ENCODE measurements at places on chromosomes 12 and 14.
A peak's percentile ranks its signal among the peaks of the same experiment; 100 is the strongest.

- peak; percentile 32 for DNase-seq
Measured at GRCh38 chr12:93186131-93186530, 191.6 kb upstream of the NUDT4 start.

DNA sequence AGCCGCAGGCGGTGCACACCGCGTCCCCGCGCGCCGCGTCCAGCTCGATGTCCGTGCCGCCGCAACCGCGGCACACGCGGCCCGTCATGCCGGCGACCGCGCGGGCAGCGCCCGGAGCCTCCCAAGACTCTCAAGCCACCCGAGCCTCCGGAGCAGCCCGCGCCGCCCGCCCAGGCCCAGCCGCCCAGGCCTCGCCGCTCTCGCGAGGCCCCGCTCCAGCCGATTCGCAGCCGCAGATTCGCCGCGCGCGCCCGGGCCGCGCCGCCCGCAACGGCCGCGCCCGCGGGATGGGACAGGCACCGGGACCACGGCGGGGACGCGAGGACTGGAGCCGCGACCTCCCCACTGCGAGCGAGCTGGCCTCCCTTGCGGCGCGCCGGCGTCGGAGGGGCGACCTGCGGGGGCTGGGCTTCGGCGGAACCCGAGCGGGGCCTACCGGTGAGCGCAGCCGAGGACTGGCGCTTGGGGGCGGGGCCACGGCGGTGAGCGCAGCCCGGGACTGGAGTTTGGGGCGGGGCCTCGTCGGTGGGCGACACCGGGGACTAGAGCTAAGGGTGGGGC, at the start of gene BRF1:
TSS of gene BRF1 (minus strand) at position 460 of the 561 bp plus-strand sequence. CDS start at position 88, 372 bp downstream.
- DNase-seq: peak; percentile 66

DNA sequence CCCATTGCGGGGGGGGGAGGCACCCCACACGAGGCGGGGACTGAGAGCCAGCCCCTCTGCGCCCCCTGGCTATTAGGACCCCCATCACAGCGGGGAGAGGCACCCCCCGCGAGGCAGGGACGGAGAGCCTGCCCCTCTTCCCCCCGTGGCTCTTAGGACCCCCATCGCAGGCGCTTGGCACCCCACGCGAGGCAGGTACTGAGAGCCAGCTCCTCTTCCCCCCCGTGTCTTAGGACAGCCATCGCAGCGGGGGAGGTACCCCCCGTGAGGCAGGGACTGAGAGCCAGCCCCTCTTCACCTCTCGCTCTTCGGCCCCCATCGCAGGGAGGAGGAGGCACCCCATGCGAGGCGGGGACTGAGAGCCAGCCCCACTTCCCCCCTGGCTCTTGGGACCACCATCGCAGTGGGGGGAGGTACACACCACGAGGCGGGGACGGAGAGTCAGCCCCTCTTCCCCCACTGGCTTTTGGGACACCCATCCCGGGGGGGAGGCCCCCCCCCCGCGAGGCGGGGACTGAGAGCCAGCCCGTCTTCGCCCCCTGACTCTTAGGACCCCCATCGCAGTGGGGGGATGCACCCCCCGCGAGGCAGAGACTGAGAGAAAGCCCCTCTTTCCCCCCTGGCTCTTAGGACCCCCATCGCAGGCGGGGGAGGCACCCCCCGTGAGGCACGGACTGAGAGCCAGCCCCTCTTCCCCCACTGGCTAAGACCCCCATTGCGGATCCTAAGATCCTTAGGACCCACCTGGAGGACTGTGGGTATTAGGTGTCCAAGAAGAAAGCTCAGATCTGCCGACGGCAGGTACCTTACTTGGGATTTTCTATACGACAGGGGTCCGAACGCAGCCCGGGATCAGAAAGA, 198.6 kb upstream of the PZP start:
- DNase-seq: no peak

GRCh38 chr12:89962648-89963047, 254.0 kb upstream of the ATP2B1 start:
- DNase-seq: no peak

DNA sequence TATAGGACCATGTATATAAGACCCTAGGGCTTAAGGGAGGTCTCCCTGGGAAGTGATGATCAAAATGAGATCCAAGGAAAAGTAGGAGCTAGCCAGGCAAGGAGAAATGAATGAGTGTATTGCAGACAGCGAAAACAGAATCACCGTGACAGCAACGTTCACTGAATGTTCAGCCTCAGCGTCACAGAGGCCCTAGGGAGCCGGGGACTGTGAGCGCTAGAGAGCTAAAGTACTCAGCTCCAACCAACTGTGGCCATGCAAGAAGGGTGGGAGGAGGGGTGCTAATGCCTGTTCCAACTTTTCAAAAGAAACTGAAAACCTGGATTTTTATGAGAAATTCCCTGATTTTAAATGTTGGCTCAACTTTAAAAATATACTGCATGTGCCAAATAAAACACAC, 105.5 kb upstream of the CCND2 start:
- DNase-seq: no peak

GRCh38 chr12:126431767-126432166, 1366.5 kb downstream of the AACS start:
- DNase-seq: no peak

DNA sequence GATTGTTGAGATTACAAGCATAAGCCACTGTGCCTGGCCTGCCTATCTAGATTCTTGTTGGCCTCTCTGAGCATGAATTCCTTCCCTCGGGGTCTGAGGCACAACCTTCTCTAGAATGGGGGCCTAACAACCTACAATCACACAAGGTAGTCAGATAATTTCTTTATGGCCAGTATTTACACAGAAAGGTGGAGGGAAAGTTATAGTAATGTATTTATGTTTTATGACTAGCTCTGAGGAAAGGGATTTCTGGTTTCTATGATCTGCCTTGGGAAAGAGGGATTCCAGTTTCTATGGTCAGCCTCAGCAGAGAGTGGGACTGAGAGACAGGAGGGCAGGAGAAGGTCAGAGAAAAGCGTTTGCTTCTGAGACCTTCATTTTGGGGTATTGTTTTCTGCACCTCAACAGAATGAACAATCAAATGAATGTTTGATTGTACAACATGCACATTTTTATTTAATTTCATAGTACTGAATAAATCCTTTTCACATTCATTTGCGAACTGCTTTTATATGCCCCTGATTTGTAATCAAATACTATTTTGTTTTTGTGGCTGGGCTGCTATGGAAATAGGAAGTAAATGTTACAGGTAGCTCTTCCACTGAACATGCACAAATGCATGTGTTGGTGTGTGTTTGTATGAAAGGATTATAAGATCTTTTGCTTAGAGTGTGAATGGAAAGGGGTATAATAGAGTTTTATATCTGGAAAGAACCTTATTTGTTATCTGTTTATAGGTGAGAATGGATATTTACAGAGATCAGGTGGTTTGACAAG, 499.7 kb upstream of the RGS6 start:
- DNase-seq: no peak

- no peak for DNase-seq
Measured at GRCh38 chr14:95220663-95221231, 63.4 kb upstream of the DICER1 start.

- no peak for DNase-seq
Measured at GRCh38 chr12:57898308-57898970, 42.9 kb upstream of the ATP23 start.

DNA sequence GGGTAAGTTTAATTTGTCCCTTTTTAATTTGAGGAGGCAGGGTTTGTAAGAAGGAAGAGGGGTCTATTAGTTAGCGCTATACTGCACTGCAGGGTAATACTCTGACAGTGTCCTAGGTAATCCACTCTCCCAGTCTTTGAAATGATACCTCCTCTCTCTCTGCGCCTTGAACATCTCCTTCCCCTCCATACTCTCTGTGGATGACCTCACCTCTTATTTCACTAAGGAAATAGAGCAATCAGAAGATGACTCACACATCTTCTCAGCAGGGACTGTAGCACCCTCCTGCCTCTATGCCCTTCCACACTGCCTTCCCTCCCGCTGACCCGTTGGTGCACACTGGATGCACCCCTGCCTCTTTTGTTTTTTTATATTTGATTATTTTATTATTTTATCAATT, 94.2 kb downstream of the GRIP1 start:
- no peak for DNase-seq

- no peak for DNase-seq
Measured at GRCh38 chr14:37170237-37170636, 2.2 kb downstream of the SLC25A21 start.

GRCh38 chr14:29905543-29905942, 22.1 kb downstream of the PRKD1 start:
- DNase-seq: no peak

GRCh38 chr12:95326855-95327254, 109.2 kb downstream of the VEZT start:
- no peak for DNase-seq

GRCh38 chr14:86015941-86016340, 486.0 kb downstream of the FLRT2 start:
- DNase-seq: no peak

DNA sequence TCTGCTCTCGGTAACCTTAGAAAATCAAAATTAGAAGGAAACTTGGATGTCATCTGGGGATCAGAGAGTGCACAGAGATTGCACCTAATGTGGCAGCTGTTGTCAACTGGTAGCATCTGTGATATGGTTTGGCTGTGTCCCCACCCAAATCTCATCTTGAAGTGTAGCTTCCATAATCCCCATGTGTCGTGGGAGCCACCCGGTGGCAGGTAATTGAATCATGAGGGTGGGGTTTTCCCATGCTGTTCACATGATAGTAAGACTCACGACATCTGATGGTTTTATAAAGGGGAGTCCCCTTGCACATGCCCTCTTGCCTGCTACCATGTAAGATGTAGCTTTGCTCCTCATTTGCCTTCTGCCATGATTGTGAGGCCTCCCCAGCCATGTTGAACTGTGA, 127.7 kb upstream of the SRRM4 start:
- DNase-seq: no peak

- DNase-seq: no peak
Measured at GRCh38 chr14:54782751-54783659, 119.6 kb downstream of the GCH1 start.

- no peak for DNase-seq
Measured at GRCh38 chr12:88925454-88925853, 345.2 kb upstream of the KITLG start.

- no peak for DNase-seq
Measured at GRCh38 chr12:50055831-50056638, 1.4 kb upstream of the ASIC1 start.

DNA sequence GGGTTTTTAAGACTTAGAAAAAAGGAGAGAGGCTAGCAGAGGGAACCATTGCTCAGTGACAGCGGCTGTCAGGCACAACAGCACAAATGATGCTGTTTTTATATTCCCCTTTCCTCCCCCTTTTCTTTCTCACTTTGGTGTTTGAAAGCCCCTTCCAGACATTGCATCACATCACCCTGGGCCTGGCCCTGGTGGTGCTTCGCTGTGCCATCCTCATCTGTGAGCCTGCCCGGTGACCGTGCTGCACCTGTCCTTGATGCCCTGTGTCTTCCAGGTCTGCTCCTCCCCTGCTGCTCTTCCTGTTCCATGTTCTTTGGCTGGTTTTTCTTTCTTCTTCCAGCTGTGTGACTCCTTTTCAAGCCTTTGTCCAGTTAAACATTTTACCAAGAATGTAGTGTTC, 24.8 kb downstream of the KLC1 start:
- no peak for DNase-seq

DNA sequence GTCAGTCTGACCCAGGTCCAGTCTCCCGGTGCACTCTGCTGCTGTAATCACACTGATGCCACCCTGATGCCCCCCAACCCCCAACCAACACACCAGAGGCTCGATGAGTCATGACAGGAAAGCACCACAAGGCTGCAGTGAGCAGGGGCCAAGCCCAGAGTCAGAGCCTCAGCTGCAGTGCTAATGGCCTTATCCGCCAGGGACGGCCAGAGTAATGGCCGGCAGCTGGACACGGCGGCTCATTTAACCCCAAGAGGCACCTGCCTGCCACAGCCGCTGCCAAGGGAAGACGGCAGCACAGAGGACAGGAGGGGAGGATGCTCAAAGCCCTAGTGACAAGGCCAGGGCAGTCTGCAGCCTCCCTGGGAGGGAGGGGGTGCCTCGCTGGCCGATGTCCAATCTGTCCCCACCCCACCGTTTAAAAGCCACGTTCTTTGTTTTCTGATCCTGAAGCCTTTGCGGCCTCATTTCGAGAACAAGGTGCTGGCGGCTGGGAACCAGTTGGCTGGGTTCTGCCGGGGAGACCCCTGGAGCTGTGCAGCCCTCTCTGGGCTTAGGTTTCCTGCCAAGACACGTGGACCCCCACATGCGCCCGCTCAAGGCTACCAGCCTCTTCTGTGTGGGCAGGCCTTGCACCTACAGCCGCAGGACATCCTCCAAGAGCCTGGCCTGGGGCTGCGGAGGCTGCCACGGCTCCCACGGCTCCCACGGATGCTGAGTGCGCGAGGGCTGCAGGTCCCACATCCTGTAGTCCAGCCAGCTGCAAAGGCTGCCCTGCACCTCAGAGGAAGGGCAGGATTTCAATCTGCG, 13.1 kb downstream of the CCDC85C start:
- no peak for DNase-seq

DNA sequence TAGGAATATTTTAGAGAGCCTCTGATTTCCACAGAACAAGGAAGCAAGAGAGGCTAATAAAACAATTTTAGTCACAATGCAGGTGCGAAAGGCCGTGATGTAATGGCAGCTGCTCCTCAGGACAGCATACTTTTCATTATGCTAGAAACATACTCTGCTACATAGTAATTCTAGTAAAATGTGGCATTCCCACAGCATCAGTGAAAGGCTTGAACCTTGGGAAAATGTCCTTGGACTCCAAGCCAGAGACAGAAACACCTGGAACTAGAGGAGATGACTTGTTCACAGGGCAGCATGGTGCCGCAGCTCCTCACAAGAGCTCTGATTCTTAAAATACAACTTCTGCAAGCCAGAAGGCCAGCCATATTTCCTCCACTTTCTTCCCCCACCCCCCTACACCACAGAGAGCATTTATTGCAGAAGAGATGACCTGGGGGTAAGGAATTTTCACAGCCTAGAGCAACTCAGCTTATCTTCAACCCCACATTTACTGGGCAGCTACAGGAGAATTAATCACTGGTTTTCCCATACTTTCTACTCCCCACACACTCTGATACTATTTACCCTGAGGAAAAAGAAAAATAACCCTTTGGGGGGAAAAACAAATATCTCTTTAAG, 15.8 kb downstream of the ABCC9 start:
- no peak for DNase-seq

DNA sequence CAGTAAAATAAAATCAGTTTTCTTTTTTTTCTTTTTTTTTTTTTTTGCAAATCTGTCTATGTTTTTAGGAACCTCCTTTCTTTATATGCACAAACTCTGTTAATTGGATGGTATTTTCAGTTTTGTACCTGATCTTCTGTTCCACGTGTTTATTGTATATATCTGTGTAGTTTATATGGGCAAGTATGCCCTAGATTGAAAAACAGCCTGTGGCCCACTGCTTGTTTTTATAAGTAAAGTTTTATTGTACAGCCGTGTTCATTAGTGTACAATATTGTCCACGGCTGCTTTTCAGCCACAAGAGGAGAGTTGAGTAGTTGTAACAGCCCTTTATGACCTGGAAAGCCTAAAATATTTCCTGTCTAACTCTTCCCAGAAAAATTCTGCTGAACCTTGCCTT, 18.7 kb upstream of the MYO1H start:
- no peak for DNase-seq

Measured in skeletal muscle cell (primary cell).